Progenitor cell of endocrine pancreas (in vitro differentiated cells): ENCODE measurements at places on chromosomes 2 and 18.

GRCh38 chr2:23926290-23926749 is 603 bp downstream of the ATAD2B start:
- DNase-seq = peak; percentile 36

GRCh38 chr2:164151522-164151921 is 415.7 kb upstream of the FIGN start:
- DNase-seq = no peak

DNA sequence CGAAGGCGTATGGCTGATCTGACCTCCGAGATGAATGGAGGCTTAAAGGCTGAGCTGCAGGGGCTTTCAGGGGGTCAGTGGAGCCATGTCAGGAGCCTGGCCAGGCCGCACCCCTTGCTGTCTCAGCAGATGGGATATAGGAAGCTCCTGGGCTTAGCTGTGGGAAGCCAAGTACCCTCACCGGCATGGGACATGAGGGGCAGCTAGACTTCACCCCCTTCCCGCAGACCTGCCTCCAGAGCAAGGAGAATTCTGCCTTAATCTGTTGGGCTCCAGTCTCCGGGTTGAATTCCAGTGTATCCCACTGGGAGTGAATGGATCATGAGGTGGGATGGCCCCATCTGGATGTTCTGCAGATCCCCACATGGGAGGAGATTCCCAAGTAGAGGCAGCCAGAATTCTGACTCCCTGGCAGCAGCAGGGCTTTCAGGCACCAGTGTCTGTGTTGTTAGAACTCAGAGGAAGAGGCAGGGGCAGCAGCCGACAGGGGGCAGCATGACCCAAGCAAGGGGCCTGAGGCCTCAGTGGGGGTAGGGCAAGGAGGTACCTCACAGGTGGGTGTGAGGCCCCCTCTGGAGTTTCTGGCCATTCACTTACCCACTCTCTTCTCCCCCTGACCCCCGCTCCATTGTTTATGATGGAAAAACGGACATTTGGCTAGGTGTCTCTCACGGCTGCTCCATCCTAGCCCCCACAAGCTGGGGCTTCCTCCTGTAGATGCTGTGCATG is 19.1 kb downstream of the CAPG start:
- DNase-seq = peak; percentile 64

DNA sequence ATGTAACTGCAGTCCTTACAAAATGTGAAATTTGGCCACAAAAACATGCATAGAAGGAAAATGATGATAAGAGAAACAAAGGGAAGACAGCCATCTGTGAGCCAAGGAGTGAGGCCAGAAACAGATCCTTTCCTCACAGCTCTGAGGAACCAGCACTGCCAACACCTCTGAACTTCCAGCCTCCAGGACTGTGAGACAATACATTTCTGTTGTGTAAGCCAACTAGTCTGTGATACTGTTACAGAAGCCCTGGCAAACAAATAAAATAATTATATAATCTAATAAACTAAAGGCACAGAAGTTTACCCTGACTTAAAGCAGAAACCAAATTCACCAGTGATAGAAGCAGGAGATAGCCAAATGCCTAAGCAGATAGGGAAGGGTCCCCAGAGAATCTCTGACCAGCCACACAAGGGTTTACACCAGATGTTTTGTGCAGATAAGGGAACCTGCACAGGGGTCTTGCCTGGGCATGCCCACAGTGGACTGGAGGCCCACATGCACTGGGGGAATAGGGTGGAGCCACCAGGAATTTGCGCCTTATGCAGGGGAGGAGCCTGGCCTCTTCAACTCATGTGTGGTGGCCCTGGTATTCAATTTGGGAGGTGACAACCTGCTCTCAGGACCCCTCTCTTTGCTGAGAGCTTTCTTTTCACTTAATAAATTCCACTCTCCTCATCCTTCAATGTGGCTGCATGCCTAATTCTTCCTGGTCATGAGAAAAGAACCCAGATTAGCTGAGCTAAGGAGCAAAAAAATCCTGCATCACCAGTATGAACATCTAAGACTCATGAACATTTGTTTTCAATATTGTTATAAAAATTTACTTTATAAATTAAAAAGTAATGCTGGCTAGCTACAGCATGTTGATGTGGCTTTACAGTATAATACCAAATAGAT is 3.8 kb upstream of the GCC2 start:
- no peak for DNase-seq

- no peak for DNase-seq
These were observed 14.7 kb upstream of the TTC32 start for GRCh38 chr2:19916385-19916950.

DNA sequence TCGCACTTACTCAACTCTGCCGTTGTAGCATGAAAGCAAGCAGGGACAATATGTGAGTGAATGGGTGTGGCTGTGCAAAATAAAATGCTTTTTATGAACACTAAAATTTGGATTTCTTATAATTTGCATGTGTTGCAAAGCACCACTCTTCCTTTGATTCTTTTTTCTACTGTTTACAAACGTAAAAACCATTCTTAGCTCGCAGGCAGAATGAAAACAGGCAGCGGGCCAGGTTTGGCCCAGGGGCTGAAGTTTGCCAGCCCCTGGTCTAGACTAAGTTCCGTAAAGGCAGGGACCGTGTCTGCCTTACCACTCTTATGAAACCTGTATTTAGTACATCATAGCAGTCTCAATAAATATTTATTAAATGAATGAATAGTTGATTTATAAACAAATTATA is 83.7 kb upstream of the SPATS2L start:
- no peak for DNase-seq

DNA sequence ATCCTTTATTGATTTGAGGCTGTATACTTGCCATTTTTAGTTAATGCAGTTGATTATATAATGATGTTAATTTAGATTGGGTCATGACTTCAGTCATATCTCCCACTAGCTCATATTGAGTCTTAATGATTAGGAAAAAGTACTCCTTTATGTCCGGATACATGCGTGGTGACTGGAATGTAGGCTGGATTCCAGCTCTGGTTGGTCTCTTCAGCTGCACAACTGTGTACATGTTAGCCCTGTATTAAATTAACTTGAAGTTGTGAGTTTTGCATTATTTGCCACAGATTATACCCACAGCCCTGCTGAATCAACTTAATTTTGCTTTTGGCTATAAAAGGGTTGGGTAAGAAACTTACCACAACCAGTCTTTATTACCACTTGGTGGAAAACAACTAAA is 22.5 kb downstream of the MOB4 start:
- DNase-seq = no peak

DNA sequence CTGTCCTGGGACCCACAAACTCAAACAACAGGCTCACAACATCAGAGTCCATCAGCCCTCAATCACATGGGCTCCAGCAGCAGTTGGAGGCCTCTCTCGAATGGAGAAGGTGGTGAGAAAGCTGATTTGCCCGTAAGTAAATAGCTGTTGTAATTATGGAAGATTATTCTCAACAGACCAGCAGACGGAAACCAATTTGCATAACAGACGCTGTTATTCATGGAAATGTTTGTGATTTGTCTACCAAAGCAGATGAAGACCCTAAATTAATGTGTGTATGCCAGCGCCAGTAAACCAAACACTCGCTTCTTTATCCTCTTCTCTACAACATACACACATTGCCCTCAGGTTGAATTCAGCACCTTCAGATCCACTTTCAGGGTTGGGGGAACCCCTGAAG is 23.4 kb upstream of the GALNT14 start:
- DNase-seq = no peak

DNA sequence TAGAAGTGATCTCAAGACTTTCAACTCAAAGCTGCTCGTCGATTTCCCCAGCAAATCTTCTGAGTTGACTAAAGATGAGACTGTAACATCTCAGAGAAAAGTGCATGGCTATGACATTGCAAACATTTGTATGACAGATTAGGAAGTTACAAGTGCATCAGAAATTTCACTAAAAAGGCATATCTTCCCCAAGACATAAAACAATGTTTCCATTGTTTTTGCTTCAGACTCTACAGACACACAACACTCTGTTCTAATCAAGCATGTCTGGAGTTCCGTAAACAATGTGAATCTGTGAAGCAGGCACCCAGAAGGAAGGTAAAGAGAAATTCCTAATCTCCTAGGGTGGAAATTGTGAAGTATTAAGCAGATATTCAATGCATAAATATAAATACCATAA is 144.6 kb upstream of the LYPD1 start:
- no peak for DNase-seq

- peak; percentile 62 for DNase-seq
These were observed 3.7 kb upstream of the SPR start for GRCh38 chr2:72883356-72883962.

GRCh38 chr2:171431677-171432167 is 2.1 kb downstream of the METTL8 start:
- no peak for DNase-seq

DNA sequence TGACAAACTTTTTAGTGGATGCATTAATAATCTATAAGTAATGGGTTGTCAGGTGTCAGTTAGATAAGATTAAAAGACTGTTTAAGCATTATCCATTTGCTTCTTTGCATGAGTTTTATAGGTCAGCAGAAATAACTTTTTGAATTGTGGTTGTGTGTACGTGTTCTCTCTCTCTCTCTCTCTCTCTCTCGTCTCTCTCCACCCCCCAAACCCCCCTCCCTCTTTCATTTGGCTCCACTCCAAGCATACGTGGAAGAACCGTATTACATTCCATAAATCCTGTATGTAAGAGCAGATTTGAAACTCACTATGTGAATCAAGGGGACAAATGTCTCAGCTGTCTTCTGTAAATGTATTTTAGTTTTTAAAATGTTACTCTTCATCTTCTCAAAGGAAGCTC is 120.2 kb downstream of the MEIS1 start:
- no peak for DNase-seq

DNA sequence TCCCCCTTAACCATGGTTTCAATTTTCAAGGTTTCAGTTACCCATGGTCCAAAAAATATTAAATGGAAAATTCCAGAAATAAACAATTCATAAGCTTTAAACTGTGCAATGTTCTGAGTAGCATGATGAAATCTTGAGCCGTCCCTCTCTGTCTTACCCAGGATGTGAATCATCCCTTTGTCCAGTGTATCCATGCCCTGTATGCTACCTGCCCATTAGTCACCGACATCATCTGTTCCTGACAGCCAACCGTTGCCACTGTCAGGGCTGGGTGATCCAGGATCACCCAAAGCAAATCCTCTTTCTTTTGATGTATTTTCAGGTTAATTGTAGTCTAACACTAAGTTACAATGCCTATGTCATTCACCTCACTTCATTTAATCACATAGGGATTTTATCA is 15.7 kb upstream of the OLA1 start:
- no peak for DNase-seq

DNA sequence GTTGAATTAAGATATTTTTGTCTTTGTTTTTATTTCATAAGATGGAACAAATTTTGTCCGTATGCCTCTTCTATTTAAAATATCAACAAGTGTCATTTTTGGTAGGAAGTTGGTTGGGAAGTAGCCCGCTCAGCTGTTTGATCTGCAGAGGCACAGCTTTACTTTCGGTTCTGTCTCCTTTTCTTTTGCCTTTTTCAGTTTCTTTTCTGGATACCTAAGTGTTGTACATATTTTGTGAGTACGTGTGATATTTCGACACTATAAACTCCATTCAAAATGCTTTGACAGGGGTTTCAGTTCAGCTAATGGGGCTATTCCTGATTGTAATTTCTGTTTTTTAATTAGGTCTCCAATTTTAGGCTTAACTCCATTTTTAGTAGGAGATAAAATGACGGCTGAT is 1785.0 kb upstream of the LRRTM1 start:
- no peak for DNase-seq

- DNase-seq = no peak
These were observed 22.1 kb downstream of the GPR39 start for GRCh38 chr2:132438691-132439090.

- no peak for DNase-seq
These were observed 139.9 kb upstream of the DOCK10 start for GRCh38 chr2:225182126-225182525.

DNA sequence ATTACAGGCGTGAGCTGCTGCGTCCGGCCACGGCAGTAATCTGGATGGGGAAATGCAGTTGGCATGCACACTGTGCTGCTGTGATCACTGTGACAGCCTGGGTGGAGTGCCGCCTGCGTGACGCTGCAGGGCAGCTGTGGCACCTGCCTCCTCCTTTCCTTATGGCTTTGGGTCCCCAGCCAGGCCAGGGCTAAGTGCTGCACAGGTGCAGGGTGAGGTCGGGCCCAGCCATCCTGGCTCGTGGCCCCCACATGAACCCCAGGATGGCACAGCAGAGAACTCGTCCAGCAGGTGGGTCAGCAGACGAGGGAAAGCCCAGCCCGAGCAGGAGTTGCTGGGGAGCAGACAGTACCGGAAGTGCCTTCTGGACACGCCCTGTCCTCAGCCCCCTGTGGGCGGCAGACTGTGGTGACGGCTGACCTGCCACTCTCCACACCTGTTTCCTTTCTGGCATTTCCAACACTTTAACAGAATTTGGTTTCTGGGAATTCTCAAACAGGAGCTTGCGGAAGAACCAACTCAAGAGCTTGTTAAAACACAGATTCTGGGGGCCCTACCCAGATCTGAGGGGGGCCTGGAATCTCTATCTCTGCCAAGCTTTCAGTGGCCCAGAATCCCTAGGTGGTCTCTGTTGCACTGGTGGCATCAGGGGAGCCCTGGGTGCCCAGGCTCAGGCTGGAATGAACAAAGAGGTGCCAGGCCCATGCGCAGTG is 16.9 kb downstream of the HS1BP3 start:
- DNase-seq = no peak

GRCh38 chr2:233707940-233708644 is 4.6 kb upstream of the UGT1A5 start:
- no peak for DNase-seq

GRCh38 chr2:2575181-2575577 is 244.1 kb upstream of the MYT1L start:
- no peak for DNase-seq

DNA sequence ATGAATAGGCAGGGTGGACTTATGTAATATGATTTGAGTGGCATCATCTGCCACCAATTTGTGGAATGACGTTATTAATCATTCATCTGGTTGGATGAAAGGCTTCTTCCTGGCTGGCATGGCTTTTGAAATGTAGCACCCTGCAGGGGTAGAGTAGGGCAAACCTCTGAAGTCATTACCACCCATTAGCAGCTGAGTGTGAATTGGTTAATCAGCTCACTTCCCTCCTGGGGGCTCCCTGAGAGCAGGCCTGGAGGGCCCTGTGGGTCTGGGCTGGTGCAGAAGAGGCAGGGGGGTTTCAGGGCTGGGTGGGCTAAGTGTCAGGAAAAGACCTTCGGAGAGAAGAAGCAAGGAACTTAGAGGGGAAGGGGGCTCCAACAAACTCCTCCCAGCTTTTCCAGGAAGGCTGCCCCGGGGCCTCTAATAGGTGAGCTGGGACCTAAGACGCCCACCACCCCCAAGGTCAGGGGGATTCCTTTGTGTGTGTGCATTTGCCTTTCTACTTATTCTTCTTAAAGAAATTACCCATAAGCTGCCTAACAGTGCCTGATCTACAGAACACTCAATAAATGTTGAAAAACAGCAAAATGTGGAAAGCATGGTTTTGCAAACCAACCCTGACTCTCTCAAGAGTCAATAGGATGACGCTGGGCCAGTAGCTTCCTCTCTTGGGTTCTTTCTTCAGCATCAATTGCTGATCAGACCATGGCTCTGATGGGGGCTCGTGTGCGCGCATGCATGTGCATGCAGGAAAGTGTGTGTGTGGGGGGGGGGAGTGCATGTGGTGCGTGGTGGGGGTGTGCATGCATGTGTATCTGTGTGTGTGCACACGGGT is 49.7 kb upstream of the ZNF516 start:
- no peak for DNase-seq

GRCh38 chr18:23069481-23069880 is 65.8 kb upstream of the CABLES1 start:
- no peak for DNase-seq

- no peak for DNase-seq
These were observed 78.0 kb downstream of the LIPG start for GRCh38 chr18:49639643-49640391.
